ENCODE measurements at places on chromosomes 6 and 20.

DNA sequence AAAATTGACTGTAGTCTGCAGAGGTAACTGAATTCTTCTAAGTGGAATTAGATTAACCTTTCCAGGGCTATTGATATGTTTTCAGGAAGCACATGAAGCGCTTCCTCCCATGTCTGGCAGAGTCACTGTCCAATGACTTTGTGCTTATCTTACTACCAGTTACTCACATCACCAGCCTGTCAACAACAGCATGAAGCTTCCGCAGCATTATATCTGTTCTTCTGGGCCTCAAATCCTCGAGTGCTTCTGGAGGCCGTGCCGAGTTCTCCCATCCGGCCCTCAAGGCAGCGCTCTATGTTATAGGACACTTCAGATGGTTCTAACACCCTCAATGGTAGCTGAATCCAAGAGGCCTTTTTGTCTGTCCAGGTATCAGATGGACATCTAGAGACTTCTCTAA lies 33.2 kb downstream of the PSMG4 start:
- DNase-seq: no peak

- no peak for DNase-seq
These were observed 197.9 kb downstream of the TRIM27 start for GRCh38 chr6:28725890-28726348.

- DNase-seq: no peak
These were observed 254.6 kb downstream of the EPHA7 start for GRCh38 chr6:93164781-93165180.

DNA sequence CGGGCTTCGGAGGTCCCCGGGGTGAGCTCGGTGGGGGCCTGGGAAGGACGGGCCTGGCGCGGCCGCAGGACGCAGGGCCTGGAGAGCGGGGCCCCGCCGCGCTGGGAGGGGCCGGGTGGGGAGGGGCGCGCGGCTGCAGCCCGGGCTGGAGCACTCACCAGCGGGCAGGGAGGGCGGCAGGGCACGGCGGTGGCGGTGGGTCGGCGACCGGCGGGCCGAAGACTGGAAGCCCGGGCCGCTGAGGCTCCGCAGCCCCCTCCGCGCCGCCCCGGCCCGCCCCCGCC lies at the start of gene GATA5:
TSS of gene GATA5 (minus strand) at position 224 of the 284 bp plus-strand sequence. CDS start 474 bp downstream, outside the sequence.
- DNase-seq: no peak

- DNase-seq: no peak
These were observed 123.0 kb upstream of the RREB1 start for GRCh38 chr6:6984585-6985366.

DNA sequence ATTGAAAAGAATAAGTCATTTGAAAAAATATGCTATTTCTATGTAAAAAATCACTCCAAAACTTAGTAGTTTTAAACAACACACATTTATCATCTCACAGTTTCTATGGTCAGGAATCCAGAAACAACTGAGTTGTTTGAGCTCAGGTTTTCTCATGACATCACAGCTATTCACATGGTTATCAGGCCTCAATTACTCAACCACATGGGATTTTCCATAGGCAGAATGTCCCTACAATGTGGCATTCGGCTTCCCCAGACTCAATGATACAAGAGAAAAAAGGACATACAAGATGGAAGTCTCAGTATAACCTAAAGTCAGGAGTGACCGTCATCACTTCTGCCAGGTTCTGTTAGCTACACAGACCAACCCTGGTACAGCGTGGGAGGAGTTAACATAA lies 3.4 kb upstream of the SLC35D3 start:
- no peak for DNase-seq

- no peak for DNase-seq
These were observed 5.5 kb downstream of the SIRT5 start for GRCh38 chr6:13579911-13580310.

- DNase-seq: no peak
These were observed 9.2 kb downstream of the ATG5 start for GRCh38 chr6:106316375-106316766.

- DNase-seq: no peak
These were observed 32.7 kb upstream of the FANCE start for GRCh38 chr6:35419417-35419816.

DNA sequence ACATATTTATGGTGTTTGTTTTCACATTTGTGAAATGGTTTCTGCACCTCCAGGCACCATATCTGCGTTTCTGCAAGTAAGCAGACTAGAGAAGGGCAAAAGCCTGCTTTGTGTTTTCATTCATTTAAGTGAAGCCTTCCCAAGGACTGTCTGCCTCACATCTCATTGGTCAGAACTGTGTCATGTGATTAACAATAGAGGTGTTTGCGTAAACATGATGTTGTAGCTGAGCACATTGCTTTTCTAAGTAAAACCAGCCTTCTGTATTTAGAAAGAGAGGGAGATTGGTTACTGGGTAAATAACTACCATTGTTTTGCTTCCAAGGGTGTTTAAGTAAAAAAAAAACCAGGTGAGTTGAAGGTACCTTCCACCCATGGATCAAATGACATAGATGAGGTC lies 39.7 kb downstream of the SH3BGRL2 start:
- DNase-seq: no peak
